ENCODE measurements at places on chromosomes 1 and 21.
A peak's percentile ranks its signal among the peaks of the same experiment; 100 is the strongest.

GRCh38 chr1:174788981-174789380, 210.8 kb upstream of the CACYBP start:
- DNase-seq = no peak

GRCh38 chr1:2561898-2562895, 6.0 kb downstream of the TNFRSF14 start:
- no peak for DNase-seq

- no peak for DNase-seq
Measured at GRCh38 chr1:12472156-12472797, 145.7 kb downstream of the DHRS3 start.

DNA sequence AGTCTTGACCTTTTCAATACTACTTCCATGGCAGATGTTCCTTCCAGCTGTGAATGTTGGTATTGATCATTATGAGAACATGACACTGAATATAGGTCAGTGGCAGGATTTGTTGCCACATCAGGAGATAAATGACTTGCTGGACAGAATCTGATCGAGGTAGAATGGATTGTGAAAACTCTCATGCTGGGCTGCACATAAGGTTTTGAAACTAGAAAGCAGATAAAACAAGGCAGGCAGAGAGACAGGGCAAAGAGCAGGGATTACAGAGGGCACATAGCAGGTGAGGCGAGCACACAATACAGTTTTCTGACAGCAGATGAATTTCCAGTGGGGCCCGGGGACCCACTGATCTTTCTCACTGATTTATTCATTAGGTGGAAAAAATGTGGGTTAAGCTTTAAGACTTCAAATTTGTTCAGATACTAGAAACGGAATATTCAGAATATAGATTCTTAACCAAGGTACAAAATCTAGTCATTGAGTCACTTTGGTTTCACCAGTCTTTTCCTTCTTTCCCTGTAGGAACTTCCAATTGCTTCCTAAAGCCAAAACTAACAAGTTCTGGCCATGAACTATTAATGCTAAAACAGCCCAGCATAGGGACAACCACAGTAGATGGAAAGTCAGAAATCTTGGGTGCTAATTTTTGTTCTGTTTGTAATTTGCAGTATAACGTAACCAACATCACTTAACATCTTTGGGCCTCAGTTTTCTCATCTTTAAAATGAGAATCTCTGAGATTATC, 296.0 kb upstream of the PTBP2 start:
- DNase-seq = no peak

- DNase-seq = no peak
Measured at GRCh38 chr1:218553197-218553596, 208.1 kb downstream of the TGFB2 start.

DNA sequence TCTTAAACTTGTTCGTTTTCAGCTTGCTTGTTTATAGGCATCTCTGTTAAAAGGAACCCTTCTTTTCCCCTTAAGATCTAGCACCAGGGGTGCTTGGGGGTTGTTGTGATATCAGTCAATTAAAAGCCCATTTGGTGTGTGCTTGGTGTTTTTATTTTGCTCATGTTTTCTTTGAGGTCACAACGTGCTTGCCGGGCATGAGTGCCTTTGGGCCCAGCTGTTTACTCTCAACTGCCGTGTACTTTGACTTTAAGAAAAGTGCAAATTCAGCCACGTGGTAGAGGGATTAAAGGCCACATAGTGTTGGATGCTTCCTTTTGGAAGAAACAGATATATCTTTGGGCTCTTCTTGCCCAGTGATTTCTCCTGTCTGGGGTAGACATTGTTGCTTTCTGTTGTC, 10.5 kb downstream of the ARID1A start:
- no peak for DNase-seq

DNA sequence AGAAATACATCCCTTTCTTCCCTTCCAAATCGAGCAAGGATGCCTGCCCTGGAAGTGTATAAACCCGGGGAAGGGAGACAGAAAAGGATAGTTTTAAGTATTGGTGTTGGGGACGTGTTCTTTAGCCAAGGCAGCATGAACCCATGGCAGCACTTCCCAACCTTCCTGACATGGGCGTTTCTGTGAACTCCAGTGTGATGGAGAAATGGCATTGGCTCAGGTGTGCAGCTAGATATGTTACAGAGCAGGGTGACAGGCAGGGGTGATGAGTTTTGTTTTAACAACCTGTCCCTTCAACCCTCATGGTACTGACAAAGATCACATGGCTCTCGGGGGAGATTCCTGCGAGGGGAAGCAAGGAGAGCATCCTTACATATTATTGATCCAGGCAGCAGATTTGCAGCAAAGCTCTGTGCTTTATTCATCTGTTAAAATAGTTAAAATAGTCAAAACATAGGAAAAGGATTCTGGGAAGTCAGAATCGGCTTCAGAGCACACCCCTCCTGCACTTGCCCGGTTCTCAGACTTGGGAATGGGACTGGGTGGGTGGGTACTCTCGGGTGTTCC, 4.0 kb downstream of the MX1 start:
- no peak for DNase-seq

GRCh38 chr1:228378873-228379460, 27.7 kb downstream of the TRIM11 start:
- no peak for DNase-seq

- DNase-seq = no peak
Measured at GRCh38 chr1:176719447-176719846, 256.5 kb downstream of the PAPPA2 start.

- DNase-seq = no peak
Measured at GRCh38 chr1:218739426-218739825, 394.3 kb downstream of the TGFB2 start.

DNA sequence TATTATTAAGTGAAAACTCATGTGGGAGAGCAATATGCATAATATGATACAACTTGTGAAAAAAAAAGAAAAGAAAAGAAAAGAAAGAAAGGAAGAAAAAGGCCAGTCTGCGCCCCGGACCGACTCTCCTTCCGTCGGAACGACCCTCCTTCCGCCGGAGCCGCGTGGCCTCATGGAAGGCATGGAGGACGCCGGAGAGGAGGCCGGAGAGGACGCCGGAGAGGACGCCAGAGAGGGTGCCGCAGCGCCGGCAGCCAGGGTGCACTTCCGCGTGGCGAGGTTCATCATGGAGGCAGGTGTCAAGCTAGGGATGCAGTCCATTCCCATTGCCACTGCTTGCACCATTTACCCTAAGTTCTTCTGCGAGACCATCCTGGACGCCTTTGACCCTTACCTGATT, 185.9 kb downstream of the NR5A2 start:
- DNase-seq = no peak

DNA sequence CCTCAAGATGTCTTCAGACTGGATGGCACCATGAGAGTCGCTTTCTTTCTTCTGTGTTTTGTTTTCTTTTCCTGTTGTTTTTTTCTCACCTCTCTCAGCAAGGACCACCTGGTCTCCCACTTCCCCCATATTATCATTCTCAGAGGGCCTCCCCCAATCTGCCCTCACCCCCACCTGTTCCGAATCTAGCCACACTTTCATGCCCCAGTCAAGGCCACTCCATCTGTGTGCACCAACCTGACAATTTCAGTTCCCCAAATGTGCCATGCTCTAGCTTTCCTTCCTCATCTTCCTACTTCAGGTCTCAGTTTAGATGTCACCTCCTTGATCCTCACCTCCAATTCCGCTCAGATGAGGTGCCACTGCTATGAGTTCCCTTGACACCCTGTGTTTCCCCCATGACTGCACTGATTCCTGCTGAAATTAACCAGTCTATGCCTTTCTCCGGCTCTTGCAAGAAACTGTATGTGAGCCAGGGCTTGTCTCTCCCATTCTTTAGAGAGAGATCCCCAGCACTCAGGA, 146.2 kb downstream of the PLPP3 start:
- DNase-seq = no peak

DNA sequence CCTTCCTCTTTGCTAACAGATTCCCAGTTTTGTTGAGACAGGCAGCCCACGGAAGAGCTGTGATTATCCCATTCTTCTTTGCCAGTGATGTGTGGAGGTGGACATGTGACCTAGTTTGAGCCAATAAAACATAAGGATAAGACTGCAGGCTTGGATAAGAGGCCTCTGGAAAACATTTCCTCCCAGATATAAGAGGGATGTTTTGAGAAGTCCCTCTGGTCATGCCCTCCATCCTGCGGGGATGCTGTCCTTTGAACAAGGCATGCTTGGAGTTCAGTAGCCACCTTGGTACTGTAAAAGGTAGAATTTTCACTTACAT, 155.7 kb downstream of the TM2D1 start:
- DNase-seq = peak; percentile 28

DNA sequence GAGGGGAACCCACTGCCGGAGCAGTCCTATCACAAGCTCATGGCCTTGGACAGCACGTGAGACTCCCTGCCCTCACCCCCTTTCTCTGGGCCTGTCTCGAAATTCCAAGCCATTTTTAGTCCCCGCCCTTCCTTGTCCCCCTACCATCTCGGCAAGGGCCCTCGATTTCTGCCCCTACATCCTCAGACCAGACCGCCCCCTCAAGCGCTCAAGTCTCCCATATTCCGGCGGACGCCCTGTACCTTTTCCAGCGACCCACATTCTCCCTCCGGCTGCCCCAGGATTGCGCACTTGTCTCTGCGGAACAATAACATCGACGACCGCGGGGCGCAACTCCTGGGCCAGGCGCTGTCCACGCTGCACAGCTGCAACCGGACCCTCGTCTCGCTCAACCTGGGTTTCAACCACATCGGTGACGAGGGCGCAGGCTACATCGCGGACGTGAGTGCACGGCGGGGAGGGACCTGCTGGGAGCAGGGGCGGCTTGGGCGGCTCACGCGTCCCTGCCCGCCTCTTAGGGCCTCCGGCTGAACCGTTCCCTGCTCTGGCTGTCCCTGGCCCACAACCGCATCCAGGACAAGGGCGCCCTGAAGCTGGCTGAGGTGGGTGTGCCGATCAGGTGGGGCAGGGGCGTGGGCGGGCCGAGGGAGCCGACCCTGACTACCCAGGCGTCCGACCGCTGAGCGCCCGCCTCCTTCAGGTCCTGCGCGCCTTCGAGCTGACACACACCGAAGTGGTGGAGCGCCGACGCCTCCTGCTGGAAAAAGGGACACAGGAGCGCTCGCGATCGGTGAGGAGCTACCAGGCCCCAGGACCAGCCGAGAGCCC, 7.0 kb downstream of the LRRC71 start:
- DNase-seq = peak; percentile 31

- DNase-seq = no peak
Measured at GRCh38 chr1:172609528-172609927, 49.4 kb upstream of the FASLG start.

GRCh38 chr1:101905283-101905835, 91.4 kb downstream of the OLFM3 start:
- no peak for DNase-seq

DNA sequence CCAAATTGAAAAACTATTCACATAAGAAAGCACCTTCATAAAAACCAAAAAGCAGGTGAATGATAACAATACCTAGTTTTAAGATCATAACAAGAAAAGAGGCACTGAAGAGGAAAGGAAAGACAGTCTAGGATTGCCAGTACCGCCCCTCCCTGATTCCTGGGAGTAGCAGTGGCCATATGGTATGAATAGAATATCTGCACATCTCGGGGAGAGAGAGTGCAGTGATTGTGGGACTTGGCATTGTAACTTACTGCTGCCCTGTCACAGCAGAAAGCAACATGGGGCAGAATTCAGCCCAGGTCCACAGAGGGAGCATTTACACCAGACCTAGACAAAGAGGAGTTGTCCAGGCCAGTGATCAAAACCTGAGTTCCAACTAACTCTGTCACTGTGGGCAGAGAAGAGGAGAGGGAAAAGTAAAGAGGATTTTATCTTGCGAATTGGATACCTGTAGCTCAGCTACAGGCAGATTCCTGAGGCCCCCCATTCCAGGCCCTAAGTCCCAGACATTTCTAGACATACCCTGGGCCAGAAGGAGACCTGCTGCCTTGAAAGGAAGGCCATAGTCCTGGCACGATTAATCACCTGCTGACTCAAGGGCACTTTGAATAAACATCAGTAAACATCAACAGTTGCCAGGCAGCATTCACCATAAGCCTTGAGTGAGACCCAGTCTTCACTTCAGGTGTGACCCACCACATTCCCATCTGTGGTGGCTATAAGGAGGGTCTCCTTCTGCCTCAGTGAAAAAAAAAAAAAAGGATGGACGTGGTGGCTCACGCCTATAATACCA, 397.5 kb downstream of the TGFB2 start:
- DNase-seq = no peak

DNA sequence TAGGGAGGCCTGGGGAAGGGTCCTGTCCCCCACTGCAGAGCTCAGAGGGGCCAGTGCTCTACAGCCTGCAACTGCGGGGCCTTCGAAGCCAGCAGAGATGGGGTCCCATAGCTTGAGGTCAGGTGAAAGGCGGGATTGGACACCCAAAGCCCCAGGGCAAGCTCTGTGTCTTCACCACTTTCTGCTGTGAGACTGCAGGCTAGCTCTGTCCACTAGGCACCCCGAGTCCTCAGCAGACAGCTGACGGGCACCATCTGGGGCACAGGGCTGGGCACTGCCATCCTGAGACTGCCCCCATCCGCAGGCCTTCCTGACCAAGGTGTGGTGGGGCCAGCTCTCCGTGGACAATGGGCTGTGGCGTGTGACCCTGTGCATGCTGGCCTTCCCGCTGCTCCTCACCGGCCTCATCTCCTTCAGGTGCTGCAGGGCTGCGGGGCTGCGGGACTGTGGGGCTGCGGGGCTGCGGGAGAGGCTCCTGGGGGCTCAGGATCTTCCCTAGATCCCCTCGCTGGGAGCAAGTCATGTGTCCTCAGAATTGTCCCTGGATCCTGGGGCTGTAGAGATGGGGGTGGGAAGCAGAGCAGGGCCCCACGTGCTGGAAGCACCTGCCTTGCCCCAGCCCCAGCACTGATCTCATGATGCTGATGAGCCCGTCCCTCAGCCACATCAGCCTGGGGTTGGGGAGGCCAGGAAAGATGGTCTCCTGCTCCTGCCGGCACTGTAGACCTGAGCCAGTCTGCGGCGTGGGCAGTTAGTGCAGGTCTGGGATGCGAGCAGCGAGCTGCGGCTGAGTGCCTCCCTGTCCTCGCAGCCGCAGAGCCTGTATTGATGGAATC, 46.8 kb downstream of the TRPM2 start:
- DNase-seq = no peak

GRCh38 chr1:178645157-178645807, 79.8 kb upstream of the RALGPS2 start:
- peak; percentile 87 for DNase-seq
